ENCODE measurements at places on chromosomes 1 and 21. TPM values are rescaled to one million over a fixed set of nuclear protein-coding genes. Genes with fewer than 3 reads are reported as not detected.

The LCE2C gene
- total RNA-seq, result not detected

The SEMA4A gene
- 1.8 TPM for total RNA-seq

The NPPB gene
- 320 TPM for total RNA-seq

GRCh38 chr1:156844638-156845037 lies 14.3 kb downstream of the INSRR start:
- no peaks in the 10 kb centered on the region for H3K4me1 ChIP-seq
- DNase-seq, result no peak
- no peak overlapping the region for H3K27ac ChIP-seq
- no peak overlapping the region for H3K4me3 ChIP-seq
- no peaks in the 10 kb centered on the region for H3K36me3 ChIP-seq

DNA sequence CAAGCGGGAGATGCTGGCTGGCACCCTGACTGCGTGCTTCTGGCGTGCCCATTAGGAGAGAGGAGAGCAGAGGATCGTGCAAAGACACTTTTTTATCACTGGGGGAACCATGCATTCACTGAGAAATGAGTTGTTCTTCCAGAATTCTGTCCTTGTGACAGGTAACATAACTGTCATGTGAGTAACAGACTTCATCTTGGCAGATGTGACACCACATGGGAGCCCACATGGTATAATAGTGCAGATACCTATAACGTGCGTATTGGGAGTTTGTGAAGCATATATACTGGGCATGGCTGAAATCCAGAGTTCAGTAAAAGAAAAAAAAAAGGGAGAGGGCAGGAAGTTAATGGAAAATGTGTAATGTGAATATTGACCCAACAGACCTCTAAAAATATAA lies 159.6 kb upstream of the BACE2 start:
- H3K27me3 ChIP-seq, result no peaks in the 10 kb centered on the region
- H3K4me1 ChIP-seq, result no peaks in the 10 kb centered on the region
- no peak overlapping the region for H3K27ac ChIP-seq

DNA sequence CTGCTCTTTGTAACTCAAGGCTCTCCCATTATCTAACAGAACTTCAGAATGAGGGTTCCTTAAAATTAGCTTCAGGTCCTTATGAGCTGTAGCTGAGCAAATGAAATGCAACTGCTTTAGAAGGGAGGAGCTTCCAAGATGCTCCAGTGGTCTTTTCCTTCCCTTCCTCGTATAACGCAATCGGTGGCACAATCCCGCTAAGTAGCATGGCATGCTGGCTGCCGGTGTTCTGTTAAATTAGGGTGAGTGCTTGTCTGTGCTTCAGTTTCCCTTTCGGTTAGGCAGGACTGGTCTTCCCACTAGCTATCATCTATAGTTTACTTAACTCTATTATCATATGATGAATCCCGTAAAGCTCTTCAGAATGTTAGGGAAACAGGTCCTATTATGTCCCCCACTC lies 917 bp downstream of the KIAA0040 start:
- H3K27ac ChIP-seq, result no peak overlapping the region
- peak overlapping the region; percentile 50 for H3K4me3 ChIP-seq
- H3K27me3 ChIP-seq, result no peaks in the 10 kb centered on the region
- no peaks in the 10 kb centered on the region for H3K36me3 ChIP-seq
- peaks cover 12% of the 10 kb centered on the region for H3K4me1 ChIP-seq
- DNase-seq, result no peak

GRCh38 chr1:100767176-100767890 lies 47.8 kb downstream of the VCAM1 start:
- H3K27ac ChIP-seq, result no peak overlapping the region
- peaks cover 17% of the 10 kb centered on the region for H3K4me1 ChIP-seq
- no peak overlapping the region for H3K4me3 ChIP-seq
- peak; percentile 12 for DNase-seq

DNA sequence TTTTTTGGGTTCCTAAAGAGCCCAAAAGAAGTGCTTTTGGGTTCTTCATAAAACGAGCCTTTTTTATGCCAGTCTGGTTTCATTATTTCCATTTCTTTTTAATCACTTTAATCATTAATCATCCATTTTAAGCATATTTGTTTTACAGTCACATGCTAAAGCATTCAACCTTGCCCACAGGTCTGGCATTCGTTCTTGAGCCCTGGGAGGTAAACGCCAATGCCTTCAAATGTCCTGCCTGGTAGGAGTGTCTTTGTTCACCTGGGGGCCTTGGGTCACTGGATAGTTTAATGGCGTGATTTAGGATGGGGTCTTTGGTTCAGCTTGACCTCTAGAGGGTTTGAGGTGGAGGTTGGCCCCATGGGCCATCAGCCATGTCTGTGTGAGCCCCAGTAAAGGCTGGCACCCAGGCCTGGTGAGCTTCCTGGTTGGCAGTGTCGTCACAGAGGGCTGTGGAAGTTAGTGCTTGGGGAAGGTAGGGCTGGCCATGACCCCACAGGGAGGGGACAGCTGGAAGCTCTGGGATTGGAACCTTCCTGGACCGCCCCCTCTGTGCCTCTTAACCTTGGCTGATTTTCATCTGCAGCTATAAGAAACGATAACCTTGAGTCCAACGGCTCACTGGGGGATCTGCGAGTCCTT lies 20.2 kb downstream of the C1orf174 start:
- no peaks in the 10 kb centered on the region for H3K4me1 ChIP-seq
- no peaks in the 10 kb centered on the region for H3K27me3 ChIP-seq
- no peak for DNase-seq
- no peak overlapping the region for H3K27ac ChIP-seq
- H3K36me3 ChIP-seq, result no peaks in the 10 kb centered on the region

DNA sequence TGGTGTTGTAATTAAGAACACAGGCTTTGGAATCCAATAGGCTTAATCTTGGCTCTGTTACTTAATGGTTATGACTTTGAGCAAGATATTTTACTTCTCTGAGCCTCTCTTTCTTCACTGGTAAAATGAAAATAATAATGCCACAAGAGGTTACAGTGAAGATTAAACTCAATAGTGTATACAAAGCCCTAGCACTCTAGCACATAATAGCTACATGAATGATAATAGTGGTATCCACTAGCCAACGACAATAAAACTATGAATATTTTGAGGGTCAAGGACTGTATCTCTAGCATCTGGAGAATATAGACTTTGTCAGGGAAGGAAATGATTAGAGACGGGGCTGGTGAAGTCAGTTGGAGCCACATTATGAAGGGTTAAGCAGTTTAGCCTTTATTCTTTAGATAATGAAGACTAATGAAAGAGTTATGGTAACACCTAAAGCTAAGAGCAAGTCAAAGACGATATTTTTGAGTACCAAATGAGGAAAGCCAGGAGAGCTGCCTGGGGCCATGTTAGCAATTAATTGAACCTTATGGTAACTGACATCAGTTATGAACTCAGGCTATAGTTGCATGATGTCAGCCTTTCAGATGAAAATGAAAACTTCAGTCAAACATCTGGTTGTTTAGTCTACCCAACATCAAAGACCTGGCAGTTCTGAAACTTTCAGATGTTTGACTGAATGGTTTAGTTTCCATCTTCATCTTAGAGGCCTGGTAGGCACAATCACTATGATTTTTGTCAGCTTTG lies 32.8 kb upstream of the RNF11 start:
- no peak for DNase-seq
- no peaks in the 10 kb centered on the region for H3K4me1 ChIP-seq
- no peaks in the 10 kb centered on the region for H3K27me3 ChIP-seq
- H3K4me3 ChIP-seq, result no peak overlapping the region
- H3K36me3 ChIP-seq, result no peaks in the 10 kb centered on the region

GRCh38 chr1:212514056-212514614 lies 81.4 kb downstream of the NENF start:
- H3K27ac ChIP-seq, result peak overlapping the region; percentile 67
- DNase-seq, result peak; percentile 94
- no peak overlapping the region for H3K4me3 ChIP-seq
- no peaks in the 10 kb centered on the region for H3K36me3 ChIP-seq
- H3K4me1 ChIP-seq, result peaks cover 27% of the 10 kb centered on the region
- no peaks in the 10 kb centered on the region for H3K27me3 ChIP-seq

The CYP4Z1 gene
- not detected for total RNA-seq

- H3K36me3 ChIP-seq, result no peaks in the 10 kb centered on the region
- DNase-seq, result no peak
- H3K27me3 ChIP-seq, result no peaks in the 10 kb centered on the region
- no peak within 1 kb of the TSS for H3K27ac ChIP-seq
- H3K4me1 ChIP-seq, result no peaks in the 10 kb centered on the region
These were observed at the start of gene C1orf141 for GRCh38 chr1:67134695-67135094. Gene C1orf141 (minus strand): TSS chr1:67134970. CDS start chr1:67127240, 7,730 bp downstream.

The RGS1 gene
- total RNA-seq, result not detected
